ENCODE measurements at places on chromosomes 16 and 17.
A peak's percentile ranks its signal among the peaks of the same experiment; 100 is the strongest.

DNA sequence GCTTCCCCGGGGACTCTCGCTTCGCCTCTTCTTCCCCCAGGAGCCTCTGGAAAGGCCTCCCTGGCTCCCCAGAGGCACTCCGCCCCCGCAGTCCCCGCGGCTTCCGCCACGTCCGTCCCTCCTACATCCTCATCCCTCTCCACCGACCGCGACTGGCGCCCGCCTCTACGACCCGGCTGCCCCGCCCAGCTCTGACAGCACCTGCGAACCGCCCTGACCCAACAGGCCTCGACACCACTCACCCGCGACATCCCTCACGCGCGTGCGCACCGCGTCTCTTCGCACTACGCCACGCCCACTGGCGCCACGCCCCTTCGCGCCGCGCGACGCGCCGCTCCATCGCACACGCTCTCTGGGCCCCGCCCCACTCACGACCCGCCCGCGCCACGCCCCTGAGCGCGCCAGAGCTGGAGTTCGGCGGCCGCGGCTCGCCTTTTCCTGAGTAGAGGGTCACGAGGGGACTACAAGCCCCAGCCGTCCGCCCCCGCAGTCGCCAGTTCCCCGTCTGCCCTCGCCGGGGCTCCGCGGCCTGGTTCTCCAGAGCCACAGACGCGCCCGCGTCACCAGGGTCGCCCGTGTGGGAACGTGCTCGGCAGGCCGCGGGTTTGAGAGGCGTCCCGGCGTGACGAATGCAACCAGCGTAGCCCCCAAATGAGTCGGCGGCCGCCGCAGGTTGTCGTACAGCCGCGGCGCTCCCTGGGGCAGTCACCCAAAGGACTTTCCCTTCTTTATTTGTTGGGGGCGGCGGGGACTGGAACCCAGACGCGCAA, 56.2 kb upstream of the LRRC37A3 start:
- peak; percentile 99 for DNase-seq

DNA sequence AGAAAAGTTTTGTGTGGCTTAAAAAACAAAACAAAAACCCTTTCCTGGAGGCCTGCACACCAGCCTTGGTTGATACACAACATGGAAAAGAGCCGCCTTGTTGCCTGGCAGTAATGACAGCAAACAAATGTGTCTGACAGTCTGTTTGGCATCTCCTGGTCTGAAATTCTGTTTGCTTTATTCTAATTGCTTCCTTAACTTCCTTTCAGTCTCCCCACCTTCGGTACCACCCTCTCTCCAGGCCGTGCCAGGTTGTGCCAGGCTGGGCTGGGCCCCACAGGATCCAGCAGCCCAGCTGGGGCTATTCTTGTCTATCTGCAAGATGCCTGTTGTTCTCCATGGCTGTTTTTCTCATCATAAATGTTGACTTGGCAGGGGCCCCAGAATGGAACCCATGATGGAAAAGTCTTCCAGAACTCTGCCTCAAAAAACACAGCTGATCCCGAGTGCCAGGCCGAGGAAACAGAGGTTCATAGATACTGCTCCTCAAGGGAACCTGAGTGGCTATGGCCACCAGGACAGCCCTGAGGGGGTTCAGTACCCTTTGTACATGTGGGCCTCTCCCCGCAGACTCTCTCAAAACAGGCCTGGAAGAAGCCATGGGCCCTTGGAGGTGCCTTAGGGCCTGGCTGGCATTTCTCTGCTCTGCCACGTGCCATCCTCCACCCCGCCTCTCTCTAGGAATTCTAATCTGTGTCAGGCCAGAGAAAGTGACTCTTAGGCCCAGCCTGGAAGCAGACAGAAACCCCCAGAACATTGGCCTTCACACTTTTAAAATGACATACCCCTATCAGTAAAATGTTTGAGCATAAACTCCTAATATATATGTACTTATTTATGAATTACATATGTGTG, 50.5 kb downstream of the YPEL2 start:
- no peak for DNase-seq

DNA sequence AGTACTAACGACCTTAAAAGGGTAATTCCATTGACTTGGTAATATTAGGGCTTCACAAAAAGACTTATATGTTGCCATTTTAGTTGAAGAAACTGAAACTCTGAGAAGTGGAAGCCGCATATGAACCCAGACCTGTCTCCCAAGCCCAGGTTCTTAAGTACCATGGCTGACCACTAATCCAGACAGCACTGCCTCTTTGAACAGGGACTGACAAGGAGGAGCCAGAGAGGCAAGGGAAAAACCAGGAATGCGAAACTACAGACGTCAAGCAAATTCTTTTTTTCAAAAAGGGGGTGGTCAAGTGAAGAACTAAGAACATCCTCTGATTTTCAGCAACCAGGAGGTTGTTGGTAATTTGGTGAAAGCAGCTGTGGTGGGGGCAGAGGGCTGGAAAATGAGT, 15.2 kb downstream of the CYB5D1 start:
- no peak for DNase-seq

- no peak for DNase-seq
Measured at GRCh38 chr16:52494621-52495020, 52.3 kb downstream of the TOX3 start.

DNA sequence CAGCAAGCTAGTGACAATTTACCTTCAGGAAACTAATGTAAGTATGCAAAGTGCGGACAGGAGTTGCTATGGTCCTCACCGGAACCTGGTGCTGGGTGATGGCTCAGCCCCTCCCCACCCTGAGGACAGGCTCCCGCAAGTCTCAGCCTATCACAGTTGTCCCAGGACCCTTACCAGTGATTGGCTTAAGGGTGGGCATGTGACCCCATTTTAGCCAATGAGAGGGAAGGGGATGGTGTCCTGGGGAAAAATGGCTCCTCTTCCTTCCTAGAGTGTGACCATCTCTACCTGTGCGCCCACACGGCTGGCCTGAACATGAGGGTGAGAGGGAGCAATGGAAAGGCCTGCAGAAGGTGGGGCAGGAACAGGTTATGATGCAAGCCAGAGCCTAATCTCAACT, 80.4 kb downstream of the C16orf78 start:
- no peak for DNase-seq

GRCh38 chr17:71398025-71398424, 722.8 kb upstream of the SOX9 start:
- DNase-seq: no peak

Data from inflammatory macrophage treated with lipopolysaccharide for 4 hours (primary cell).